SK-N-SH (cell line): ENCODE measurements at places on chromosomes 3 and 15. TPM values are rescaled to one million over a fixed set of nuclear protein-coding genes. Genes with fewer than 3 reads are reported as not detected.

The PRSS50 gene
- polyA plus RNA-seq = not detected in 2 replicates

DNA sequence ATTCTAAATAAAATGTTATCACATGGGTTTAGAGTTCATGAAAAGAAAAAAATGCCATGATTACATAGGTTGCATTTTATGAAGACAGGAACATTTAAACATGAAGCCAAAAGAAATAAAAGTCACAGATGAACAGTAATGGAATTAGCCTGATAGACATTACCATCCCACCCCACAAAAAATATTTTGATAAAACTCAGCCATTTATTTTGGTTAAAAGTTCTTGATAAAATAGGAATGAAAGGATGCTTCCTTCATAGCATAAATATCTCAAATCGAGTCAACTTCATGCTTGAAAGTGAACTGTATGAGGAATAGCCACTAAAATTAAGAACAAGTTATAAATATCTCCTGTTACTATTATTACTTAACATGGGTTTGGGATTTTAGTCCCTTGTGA, 101.9 kb upstream of the TMC3 start:
- no peak for DNase-seq

GRCh38 chr3:195246581-195246995, 24.4 kb downstream of the XXYLT1 start:
- no peak for DNase-seq

GRCh38 chr3:186824430-186825139, 17.9 kb upstream of the ADIPOQ start:
- DNase-seq = no peak

- no peak for DNase-seq
Measured at GRCh38 chr3:37032961-37033360, 39.6 kb downstream of the MLH1 start.

- DNase-seq = no peak
Measured at GRCh38 chr15:100663915-100664281, 61.5 kb downstream of the ASB7 start.

DNA sequence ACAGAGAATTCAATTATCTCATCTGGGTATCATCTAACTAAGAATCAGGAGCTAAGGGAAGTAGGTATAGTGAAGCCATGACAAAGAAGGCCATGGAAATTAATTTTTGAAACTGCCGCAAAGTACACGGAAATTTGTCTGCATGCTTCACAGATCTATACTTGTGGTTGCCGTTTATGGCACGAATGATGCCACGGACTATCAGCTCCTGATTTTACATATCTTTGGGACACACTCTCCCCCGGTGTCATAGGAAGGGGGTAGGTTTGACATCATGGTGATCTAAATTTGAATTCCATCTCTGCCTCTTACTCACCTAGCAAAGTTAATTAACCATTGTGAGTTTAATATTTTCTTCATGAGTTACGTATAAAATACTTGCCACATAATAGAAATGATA, 14.0 kb downstream of the ARPP21 start:
- no peak for DNase-seq

DNA sequence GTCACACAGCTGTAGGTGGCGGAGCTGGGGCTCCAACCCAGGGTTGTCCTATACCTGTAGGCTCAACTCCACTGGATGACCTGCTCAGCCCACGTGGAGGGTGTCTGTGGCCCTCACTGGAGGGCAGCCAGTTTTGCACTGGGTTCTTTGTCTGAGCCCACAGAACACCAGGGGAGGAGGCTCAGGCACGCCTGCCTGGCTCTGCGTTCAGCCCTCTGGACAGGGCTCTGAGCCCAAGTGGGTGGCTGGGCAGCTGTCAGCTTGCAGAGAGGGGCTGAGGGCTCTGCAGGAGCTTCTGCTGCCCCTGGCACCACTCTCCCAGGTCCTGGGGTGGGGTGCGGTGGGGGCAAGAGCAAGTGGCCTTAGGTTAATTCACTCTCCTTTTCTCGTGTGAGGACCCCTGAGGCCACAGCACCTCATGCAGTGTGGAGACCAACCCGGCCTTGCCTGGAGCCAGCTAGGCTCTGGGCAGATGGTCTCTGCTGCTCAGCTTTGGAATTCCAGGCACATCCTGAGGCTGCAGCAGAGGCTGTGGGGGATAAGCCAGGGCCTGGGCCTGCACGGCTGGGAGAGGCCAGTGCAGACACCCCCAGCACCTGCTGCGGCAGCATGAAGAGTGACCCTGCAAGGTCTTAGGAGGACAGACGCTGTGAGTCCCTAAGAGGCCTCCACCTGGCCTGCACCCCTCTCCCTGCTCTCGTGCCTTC, 23.5 kb downstream of the DUSP7 start:
- DNase-seq = no peak

DNA sequence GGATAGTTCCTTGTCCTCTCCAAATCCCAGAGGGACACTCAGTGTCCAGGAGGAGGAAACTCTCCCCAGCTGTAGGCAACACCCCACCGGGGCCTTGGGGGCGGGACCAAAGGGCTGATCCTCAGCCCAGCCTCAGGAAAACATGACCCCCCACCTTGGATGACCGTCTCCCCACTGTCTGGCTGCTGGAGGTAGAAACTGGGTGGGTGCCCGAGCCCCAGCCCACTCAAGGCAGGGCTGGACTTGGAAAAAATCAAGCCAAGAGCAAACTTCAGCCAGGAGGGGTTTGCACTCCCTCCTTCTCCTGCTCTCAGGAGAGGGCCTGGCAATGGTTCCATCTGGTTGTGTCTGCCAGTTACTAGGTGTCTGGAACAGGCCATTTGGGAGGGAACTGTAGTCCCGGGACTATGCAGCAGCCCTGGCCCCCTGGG, 3.6 kb upstream of the RASL12 start:
- DNase-seq = no peak
